ENCODE measurements at places on chromosomes 1 and 21. TPM values are rescaled to one million over a fixed set of nuclear protein-coding genes. Genes with fewer than 3 reads are reported as not detected.

SLAMF8 gene
- total RNA-seq: 14.2 TPM

KCNE2 gene
- 0.14 TPM for total RNA-seq

S100A16 gene
- 28.8 TPM for total RNA-seq

ABCD3 gene
- 92.7 TPM for total RNA-seq

EPHB2 gene
- 2.6 TPM for total RNA-seq

CSF3R gene
- 3.7 TPM for total RNA-seq

LRRC7 gene
- 0.09 TPM for total RNA-seq

DNA sequence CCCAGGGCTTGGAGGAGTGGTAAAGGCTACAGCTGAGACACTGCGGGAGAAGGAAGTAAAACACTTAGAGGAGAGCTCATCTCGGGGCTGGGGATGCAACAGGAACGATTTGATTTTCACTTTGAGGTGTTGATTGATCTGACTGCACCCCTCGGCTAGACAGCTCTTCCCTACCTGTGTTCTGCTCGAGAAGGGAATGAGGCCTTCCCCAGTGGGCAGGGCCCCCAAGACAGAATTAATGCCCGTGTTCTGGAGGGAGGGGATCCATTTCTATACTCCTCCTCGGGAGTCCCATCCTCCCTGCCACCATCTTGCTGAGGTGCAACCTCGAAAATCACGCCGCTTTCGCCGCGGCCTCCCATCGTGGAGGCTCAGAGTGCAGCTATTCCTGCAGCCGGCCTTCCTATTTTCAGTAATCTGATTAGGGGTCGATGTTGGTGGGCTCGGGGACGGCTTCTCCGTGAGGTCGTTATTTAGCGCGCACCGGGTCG is 2.4 kb downstream of the ATP2B4 start:
- no peak for DNase-seq

GRCh38 chr21:37181059-37181458 is 86.1 kb downstream of the VPS26C start:
- no peak for DNase-seq

GRCh38 chr1:43279666-43280065 is 5.7 kb downstream of the C1orf210 start:
- DNase-seq: no peak

GRCh38 chr1:6033986-6034749 is 11.5 kb upstream of the KCNAB2 start:
- no peak for DNase-seq

GRCh38 chr1:71377886-71378285 is 297.1 kb upstream of the ZRANB2 start:
- DNase-seq: no peak

- no peak for DNase-seq
These were observed 52.4 kb upstream of the USP1 start for GRCh38 chr1:62384276-62385005.

DNA sequence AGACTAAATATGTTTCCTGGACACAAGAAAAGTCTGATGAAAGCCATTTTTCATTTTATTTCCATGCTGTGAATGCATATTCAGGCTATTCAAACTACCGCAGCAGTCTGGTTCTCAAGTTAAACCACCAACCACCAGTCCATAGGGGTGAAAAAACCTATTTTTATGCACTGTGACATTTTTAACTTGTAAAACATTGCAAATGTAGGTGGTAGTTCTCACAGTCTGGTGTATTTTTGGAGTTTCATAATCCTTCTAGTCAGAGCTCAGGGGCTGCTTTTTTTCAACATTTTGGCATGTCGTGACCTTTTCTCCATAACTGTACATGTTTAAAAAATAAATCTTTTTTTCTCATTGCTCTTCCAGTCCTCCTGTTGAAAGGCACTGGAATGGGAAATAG is 907.6 kb upstream of the ADGRL2 start:
- no peak for DNase-seq

- DNase-seq: no peak
These were observed 8.2 kb downstream of the RCOR3 start for GRCh38 chr1:211267204-211267857.

DNA sequence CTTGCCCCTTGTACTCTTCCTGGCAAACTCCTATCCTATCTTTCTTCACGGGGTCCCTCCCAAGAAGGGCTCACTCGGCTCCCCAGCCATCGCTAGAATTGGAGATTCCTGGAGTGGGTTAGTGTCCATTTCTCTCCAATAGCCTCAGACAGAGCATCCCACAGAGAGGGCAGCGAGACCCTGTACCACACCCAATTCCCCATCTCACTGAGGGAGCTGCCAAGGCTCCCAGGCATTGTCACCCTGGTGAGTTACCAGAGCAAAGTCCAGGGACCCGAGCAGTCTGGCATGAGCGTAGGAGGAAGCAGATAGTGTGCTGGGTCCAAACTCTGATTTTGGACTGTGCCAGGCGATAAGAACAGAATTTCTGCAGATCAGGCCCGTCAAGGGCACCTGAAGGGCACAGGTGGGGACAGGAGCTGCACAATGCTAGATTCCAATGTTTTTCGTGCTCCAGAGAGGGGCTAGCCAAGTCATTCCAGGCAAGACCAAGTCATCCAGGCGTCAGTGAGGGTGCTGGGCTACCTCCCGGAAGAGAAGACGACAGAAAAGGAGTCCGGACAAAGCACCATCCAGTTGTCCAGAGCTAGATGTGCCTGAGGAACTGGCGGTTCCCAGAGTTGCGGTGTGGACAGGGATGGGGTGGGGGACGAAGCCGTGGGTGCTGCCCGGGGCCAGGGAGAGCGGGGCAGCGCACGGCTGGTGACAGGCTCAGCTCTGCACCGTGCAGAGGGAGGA is 15.3 kb downstream of the AKR7A3 start:
- DNase-seq: no peak

- DNase-seq: no peak
These were observed 2.2 kb downstream of the CSF1 start for GRCh38 chr1:109912873-109913272.

DNA sequence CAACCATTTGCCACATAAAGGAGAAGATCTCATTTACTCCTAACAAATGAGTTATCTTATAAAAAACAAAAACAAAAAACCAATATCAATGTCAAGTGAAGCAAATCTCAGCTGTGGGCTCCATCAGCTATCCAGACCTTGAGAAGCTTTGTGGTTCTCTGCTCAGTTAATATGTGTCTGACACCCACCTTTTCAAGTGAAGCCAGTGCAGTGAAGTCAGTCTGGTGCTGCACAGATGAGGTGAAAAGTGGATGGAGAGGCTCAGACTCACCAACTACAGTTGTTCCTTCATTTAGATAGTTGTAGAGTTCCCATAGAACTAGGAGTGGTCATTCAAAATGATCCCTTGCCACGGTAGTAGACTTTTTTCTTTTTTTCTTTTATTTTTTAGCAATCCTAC is 106.8 kb downstream of the NTNG1 start:
- no peak for DNase-seq

GRCh38 chr1:115252585-115252984 is 85.5 kb downstream of the NGF start:
- DNase-seq: no peak
